ENCODE measurements at places on chromosomes 5 and 9. TPM values are rescaled to one million over a fixed set of nuclear protein-coding genes. Genes with fewer than 3 reads are reported as not detected.
A peak's percentile ranks its signal among the peaks of the same experiment; 100 is the strongest.

SOX30 gene
- 0.08 TPM for total RNA-seq

NR5A1 gene
- total RNA-seq: not detected

GPR150 gene
- total RNA-seq: 0.14 TPM

ECSCR gene
- 20.9 TPM for total RNA-seq

CCL28 gene
- total RNA-seq: 0.60 TPM

DNA sequence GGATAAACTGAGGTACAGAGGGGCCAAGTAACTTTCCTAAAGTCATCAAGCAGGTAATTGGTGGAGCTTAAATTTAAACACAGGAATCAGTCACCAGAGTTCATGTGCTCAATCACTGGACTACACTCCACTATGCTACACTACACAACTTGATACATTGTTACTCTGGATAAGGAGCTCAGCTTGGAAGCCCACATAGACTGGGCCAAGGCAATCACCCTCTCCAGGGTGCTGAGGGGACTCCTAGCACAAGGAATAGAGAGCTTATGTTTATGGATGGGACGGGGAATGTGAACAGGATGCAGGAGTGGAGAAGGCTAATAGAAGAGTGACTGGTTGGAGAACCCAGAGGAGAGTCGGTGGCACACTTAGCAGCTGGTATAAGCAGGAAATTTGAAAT, 113.5 kb upstream of the NFIB start:
- H3K4me3 ChIP-seq: no peak overlapping the region
- H3K27me3 ChIP-seq: no peaks in the 10 kb centered on the region
- H3K4me1 ChIP-seq: peaks cover 27% of the 10 kb centered on the region
- H3K36me3 ChIP-seq: no peaks in the 10 kb centered on the region

DNA sequence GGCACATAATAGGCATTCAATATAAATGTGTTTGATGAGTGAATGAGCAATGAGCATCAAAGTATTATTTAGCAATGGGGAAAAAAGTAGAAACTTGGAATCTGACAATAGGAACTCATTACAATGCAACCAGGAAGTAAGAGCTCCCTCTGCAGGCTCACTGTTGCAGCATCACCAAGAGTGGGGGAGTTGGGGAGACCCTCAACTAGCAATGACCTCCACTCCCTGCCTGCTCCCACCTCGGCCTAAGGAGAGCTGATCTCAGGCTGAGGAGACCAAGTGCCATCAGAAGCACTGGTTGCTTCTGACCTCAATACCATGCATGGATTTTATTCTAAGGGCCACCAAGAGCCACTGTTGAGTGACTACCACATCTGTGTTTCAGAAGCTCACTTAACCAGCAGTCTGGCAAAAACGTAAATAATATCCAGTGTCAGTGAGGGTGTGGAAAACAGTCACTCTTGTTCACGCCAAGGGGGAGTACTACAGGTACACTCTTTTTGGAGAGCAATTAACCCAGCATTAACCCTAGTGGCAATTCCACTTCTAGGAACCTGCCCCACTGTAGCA, 8.0 kb downstream of the VDAC1 start:
- H3K4me3 ChIP-seq: no peak overlapping the region
- peak overlapping the region; percentile 100 for H3K27ac ChIP-seq
- DNase-seq: no peak
- no peaks in the 10 kb centered on the region for H3K27me3 ChIP-seq
- peaks cover 7% of the 10 kb centered on the region for H3K36me3 ChIP-seq

DNA sequence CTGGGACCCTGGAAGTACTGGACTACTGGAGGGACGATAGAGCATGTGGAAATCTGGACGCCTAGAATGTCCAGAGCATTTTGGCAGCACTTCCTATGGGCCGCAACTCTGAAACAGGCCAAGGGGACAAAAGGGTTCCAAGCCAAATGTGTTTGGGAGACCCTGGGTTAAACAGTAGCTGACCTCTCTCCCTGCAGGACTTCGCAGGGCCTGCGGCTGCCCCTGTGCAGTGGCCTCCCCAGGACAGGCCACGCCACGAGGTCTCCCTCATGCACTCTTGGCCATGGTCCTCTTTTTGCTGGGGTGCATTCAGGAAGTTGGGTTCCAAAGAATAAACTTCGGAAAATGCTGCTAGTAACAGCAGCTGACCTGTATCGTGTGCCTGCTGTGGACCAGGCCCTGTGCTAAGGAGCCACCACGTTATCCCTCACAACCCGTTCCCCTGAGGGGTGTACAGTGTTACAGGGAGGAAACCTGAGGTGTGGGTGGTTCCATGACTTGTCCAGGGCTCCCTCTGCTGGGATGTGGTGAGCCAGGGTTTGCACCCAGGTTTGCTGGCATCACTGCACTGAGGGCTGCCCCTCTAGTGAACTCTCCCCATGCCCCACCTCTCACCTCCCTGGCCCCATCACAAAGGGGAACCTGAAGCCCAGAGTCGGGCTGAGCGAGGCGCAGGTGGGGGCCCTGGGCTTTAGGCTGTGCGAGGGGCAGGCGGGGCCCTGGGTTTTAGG, 79.4 kb downstream of the AMBP start:
- H3K4me3 ChIP-seq: no peak overlapping the region
- H3K27me3 ChIP-seq: peaks cover 21% of the 10 kb centered on the region
- peaks cover 31% of the 10 kb centered on the region for H3K4me1 ChIP-seq
- no peak overlapping the region for H3K27ac ChIP-seq

DNA sequence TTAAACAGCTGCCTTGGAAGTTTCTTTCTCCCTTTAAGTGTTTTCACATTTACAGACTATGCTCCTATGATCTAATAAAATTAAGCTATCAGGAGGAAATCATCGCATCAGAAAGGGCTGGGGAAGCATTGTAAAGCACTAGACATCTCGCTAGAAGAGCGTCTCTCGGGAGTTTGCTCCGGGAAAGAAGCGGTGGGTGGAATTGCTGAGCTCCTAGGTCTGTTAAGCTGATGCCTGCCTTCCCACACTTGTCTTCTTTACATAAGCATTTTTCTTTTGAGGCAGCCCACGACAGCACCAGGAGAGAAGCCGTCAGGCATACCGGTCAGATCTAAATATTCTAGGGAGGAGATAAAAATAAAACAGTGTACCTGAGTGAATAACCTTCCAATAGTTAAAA, 541.7 kb upstream of the TUSC1 start:
- no peak overlapping the region for H3K27ac ChIP-seq
- no peak overlapping the region for H3K4me3 ChIP-seq
- DNase-seq: no peak
- no peaks in the 10 kb centered on the region for H3K27me3 ChIP-seq
- no peaks in the 10 kb centered on the region for H3K4me1 ChIP-seq

- H3K27me3 ChIP-seq: no peaks in the 10 kb centered on the region
- peak overlapping the region; percentile 65 for H3K27ac ChIP-seq
- peaks cover 3% of the 10 kb centered on the region for H3K4me1 ChIP-seq
- H3K4me3 ChIP-seq: no peak overlapping the region
- H3K36me3 ChIP-seq: no peaks in the 10 kb centered on the region
Measured at GRCh38 chr9:121242219-121242958, 25.6 kb upstream of the GSN start.

GRCh38 chr9:71237051-71237450, 115.6 kb upstream of the TRPM3 start:
- no peak for DNase-seq
- H3K27ac ChIP-seq: no peak overlapping the region
- H3K4me1 ChIP-seq: no peaks in the 10 kb centered on the region
- H3K27me3 ChIP-seq: no peaks in the 10 kb centered on the region
- H3K36me3 ChIP-seq: no peaks in the 10 kb centered on the region

- DNase-seq: no peak
- no peak overlapping the region for H3K27ac ChIP-seq
- no peak overlapping the region for H3K4me3 ChIP-seq
- H3K4me1 ChIP-seq: no peaks in the 10 kb centered on the region
- H3K27me3 ChIP-seq: no peaks in the 10 kb centered on the region
Measured at GRCh38 chr9:125943831-125944230, 196.7 kb downstream of the PBX3 start.

GRCh38 chr9:11158676-11159075, 545.9 kb upstream of the PTPRD start:
- DNase-seq: no peak
- H3K4me1 ChIP-seq: no peaks in the 10 kb centered on the region
- no peaks in the 10 kb centered on the region for H3K27me3 ChIP-seq

GRCh38 chr9:111068383-111068730, 30.1 kb upstream of the LPAR1 start:
- no peak overlapping the region for H3K4me3 ChIP-seq
- H3K27ac ChIP-seq: peak overlapping the region; percentile 74
- no peaks in the 10 kb centered on the region for H3K36me3 ChIP-seq
- no peak for DNase-seq
- no peaks in the 10 kb centered on the region for H3K4me1 ChIP-seq

DNA sequence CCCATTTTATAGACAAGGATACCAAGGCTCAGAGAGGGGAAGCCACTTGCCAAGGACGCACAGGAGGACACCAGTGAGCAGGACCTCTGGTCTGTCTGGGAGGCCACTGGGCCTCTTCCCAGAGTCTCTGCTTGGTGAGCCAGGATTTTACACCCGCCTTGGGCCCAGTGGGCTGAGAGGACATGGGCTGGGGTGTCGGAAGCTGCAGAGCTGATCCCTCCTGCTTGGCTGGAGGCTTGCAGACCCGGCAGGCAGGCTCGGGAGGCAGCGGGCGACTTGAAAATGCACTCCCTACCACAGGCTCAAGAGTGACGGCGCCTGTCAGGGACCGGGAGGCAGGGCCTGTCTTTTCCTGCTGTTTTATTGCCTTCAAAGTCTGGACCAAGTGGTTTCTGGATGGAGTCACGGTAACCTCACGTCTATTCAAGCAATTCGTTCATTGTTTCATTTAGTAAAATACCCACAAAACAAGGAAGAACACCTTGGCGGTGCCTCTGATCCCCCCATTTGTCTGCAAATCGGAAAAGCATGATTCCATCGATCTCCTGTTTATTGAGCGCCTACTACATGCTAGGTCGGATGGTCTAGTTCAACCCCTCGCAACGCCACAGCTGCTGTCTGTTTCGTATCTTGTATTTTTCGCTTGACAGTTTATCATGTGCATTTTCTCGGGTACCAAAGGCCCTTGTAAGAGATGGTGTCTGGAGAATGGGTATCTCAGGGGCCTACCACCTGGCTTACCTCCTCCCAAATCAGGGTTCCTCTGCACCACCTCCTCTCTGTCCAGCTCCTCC, 108.1 kb upstream of the IER5L start:
- H3K27me3 ChIP-seq: no peaks in the 10 kb centered on the region
- DNase-seq: no peak
- no peak overlapping the region for H3K27ac ChIP-seq
- no peak overlapping the region for H3K4me3 ChIP-seq
- peaks cover 16% of the 10 kb centered on the region for H3K4me1 ChIP-seq

GRCh38 chr5:56638061-56638621, 177.2 kb upstream of the MAP3K1 start:
- no peaks in the 10 kb centered on the region for H3K27me3 ChIP-seq
- H3K4me1 ChIP-seq: no peaks in the 10 kb centered on the region
- H3K4me3 ChIP-seq: no peak overlapping the region
- DNase-seq: no peak
- H3K36me3 ChIP-seq: no peaks in the 10 kb centered on the region

GRCh38 chr9:76116913-76117312, 226.4 kb downstream of the PCSK5 start:
- no peak overlapping the region for H3K27ac ChIP-seq
- peaks cover 5% of the 10 kb centered on the region for H3K4me1 ChIP-seq
- no peaks in the 10 kb centered on the region for H3K36me3 ChIP-seq
- no peak for DNase-seq
- H3K4me3 ChIP-seq: no peak overlapping the region
- H3K27me3 ChIP-seq: no peaks in the 10 kb centered on the region

GRCh38 chr5:153480401-153480800, 10.1 kb upstream of the GRIA1 start:
- no peaks in the 10 kb centered on the region for H3K36me3 ChIP-seq
- no peak for DNase-seq
- H3K4me3 ChIP-seq: no peak overlapping the region
- H3K27me3 ChIP-seq: no peaks in the 10 kb centered on the region
- H3K4me1 ChIP-seq: no peaks in the 10 kb centered on the region
- no peak overlapping the region for H3K27ac ChIP-seq

DNA sequence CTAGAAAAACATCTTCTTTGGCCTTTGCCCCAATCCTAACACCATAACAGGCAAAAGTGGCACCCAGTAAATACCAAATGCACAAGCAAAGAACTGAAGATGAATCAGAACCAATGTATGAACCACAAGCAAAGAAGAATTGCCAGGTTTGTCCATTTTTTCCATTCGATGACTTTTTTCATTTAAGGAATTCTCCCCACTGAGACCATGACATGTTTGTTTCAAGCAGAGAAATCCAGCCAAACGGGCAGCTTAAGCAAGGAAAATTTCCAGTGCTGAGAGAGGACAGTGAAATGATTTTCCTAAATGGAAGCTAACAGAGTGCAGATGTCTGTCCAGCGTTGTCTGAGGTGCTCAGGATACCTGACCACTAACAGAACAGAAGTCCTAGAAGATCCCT, 203.7 kb downstream of the ADAMTS12 start:
- peak overlapping the region; percentile 24 for H3K27ac ChIP-seq
- no peaks in the 10 kb centered on the region for H3K36me3 ChIP-seq
- peaks cover 8% of the 10 kb centered on the region for H3K27me3 ChIP-seq
- peaks cover 8% of the 10 kb centered on the region for H3K4me1 ChIP-seq

DNA sequence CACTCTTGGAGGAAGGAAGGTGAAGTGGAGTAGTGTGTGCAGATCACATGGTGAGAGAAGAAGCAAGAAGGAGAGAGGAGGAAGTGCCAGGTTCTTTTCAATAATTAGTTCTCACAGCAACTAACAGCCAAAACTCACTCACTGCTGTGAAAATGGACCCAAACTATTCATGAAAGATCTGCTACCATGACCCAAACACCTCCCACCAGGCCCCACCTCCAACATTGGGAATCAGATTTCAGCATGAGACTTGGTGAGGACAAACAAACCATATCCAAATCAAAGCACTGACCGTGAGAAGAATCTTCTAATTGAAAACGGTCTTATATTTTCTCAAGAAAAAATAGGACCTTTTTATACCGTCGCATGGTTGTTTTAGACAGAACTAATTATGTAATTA, 468.7 kb upstream of the TYRP1 start:
- no peak overlapping the region for H3K4me3 ChIP-seq
- H3K27ac ChIP-seq: no peak overlapping the region
- no peaks in the 10 kb centered on the region for H3K4me1 ChIP-seq
- H3K36me3 ChIP-seq: no peaks in the 10 kb centered on the region
- no peaks in the 10 kb centered on the region for H3K27me3 ChIP-seq
- no peak for DNase-seq

GRCh38 chr5:125848751-125849150, 574.5 kb upstream of the GRAMD2B start:
- no peak overlapping the region for H3K27ac ChIP-seq
- no peaks in the 10 kb centered on the region for H3K36me3 ChIP-seq
- no peak overlapping the region for H3K4me3 ChIP-seq
- no peaks in the 10 kb centered on the region for H3K4me1 ChIP-seq
- H3K27me3 ChIP-seq: no peaks in the 10 kb centered on the region

DNA sequence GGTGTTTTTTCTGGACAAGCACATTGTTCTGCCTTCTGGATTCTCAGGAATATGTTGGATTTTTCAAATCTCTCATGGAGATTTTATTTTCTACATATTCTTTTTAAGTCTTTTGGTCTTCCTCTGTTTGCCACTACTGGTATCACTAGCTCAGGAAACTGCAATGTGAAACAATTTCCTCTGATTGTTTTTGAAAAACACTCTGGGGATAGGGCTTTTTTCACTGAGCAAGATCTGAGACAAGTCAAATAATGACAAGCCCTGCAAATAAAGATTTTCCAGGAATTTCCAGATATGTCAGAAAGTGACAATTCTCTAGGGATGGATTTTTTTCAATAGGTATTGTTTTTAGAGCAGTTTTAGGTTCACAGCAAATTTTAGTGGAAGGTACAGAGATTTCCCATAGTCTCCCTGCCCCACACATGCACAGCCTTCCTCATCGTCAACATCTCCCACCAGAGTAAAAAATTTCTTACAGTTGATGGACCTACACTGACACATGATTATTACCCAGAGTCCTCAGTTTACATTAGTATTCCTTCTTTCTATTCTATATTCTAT, 86.9 kb upstream of the TMEM161B start:
- H3K27me3 ChIP-seq: no peaks in the 10 kb centered on the region
- H3K4me1 ChIP-seq: peaks cover 17% of the 10 kb centered on the region
- no peaks in the 10 kb centered on the region for H3K36me3 ChIP-seq
- H3K4me3 ChIP-seq: no peak overlapping the region
